ENCODE measurements at places on chromosomes 3 and 15.
A peak's percentile ranks its signal among the peaks of the same experiment; 100 is the strongest.

DNA sequence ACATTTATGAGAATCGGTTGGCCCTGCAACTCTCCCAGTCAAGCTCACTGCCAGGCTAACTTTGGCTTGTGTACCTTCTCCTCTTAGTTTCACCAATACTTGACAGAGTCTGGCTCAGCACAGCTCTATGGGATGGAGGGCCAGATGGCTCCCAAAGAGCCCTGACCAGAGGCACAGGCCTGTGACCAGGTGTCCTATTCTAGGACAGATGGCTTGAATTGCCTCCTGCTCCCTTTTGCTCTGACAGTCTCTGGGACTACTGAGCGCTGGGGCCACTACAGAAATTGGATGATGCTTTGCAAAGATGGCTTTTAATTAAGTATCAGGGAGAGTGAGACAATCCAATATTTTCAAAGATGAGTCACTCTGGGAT, 10.3 kb upstream of the ARID3B start:
- no peak for DNase-seq

GRCh38 chr3:169498336-169498735, 165.2 kb downstream of the MECOM start:
- DNase-seq = no peak

GRCh38 chr3:70806556-70806955, 494.1 kb upstream of the MDFIC2 start:
- no peak for DNase-seq

DNA sequence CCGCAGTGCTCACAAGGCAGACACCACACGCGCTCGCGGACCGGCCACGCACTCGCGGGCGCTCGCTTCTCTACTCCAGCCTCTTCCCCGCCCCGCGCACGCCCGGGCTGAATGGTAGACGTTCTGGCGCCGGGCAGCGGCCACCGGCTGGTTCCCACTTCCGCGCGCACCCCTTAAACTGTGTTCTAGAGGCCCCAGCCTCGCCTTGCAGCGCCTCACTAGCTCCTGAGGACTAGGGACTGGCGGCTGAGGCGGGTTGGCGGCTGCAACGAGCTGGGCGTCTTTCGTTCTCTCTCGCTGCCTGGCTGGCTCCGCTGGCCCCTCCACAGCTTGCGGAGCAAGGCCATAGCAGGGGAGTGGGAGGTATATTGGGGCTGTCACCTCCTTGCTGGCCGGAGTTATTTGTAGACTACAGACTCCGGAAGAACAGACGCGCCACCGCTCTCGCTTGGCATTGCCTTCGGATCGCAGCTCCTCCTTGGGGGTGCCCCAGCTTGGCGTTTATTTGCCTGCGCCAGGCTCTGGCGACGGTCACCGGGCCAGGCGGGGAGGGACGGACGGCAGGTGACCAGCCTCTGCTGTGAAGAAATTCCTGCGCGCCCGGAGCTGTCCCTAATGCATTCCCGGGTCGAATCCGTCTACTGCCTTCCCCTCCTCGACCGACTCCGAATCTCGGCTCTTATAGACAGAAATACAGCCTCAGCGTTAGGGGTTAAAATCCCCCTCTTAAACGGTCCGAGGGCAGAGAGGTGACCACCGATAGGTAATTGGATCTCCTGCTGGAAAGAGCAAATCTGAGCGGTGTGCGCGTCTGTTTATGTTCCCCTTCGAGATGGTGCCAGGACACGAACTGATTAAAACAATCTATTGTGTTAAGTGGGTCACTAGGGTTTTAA, 1.3 kb downstream of the GREM1 start:
- peak; percentile 61 for DNase-seq

DNA sequence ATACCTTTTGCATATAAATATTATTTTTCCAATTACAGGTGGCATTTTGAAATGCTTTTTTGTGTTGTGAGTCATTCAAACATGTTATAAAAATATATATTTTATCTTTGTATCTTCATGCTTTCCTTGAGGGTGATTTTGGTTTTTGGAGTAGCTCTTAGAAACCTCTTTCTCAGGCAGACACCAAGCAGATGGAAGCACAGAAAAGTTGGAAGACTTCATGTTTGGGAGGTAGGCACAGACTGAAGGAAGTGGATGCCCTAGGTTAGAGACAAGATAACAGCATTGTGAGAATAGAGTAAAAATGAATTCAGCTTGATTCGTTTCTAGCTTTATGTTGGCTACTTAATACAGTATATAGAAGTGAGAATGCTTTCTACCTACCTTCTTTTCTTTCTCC, 338.3 kb downstream of the NLGN1 start:
- DNase-seq = no peak
